Left cardiac atrium (tissue), 4 donors: ENCODE measurements at places on chromosomes 16 and 17. TPM values are rescaled to one million over a fixed set of nuclear protein-coding genes. Genes with fewer than 3 reads are reported as not detected.

DNA sequence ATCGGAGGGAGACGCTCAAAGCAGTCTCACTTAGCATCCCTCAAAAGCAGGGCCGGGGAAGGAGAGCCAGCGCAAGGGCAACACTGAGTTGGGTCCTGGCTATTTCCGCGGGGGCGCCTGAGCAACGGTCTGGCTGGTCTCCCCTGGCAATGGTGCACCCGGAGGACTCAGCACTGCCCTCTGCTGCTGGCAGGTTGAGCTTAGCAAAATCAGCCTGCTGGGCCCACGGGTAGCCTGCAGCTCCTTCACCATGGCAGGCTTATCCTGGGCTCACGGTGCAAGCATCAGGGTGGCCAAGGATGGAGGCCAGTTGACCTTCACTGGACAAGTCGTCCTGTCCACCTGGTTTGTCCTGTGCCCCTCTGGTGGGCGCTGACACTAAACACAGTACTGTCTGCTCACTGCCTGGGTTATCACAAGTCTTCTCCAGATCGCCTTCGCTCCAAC is 14.4 kb upstream of the ALDH3A1 start:
- peak; percentile 84 for DNase-seq

- DNase-seq = peak; percentile 49
These were observed 12.1 kb upstream of the NDUFAB1 start for GRCh38 chr16:23608194-23608593.

GRCh38 chr17:41048441-41048840 is 1.3 kb upstream of the KRTAP2-1 start:
- DNase-seq = no peak

- no peak for DNase-seq
These were observed 9.0 kb upstream of the EPX start for GRCh38 chr17:58183514-58183913.

The CTNS gene
- 9.6 TPM for total RNA-seq

- DNase-seq = peak; percentile 93
These were observed 224.0 kb upstream of the TNRC6C start for GRCh38 chr17:77734371-77735080.
